Hair follicular keratinocyte (primary cell): ENCODE measurements at places on chromosomes 3 and 15. TPM values are rescaled to one million over a fixed set of nuclear protein-coding genes. Genes with fewer than 3 reads are reported as not detected.

Gene CHRM5
- total RNA-seq, result not detected in 2 replicates

Gene GOLGA8J
- total RNA-seq, result not detected in 2 replicates

Gene SLCO2A1
- total RNA-seq, result under 0.01 TPM in 2 replicates

Gene FRMD5
- 1.3 and 2.5 TPM in 2 replicates for total RNA-seq

Gene SOX14
- not detected in 2 replicates for total RNA-seq

Gene OR5H2
- not detected in 2 replicates for total RNA-seq

Gene CEMIP
- 0.39 and 1.1 TPM in 2 replicates for total RNA-seq

Gene ECE2
- total RNA-seq, result not detected in 2 replicates

Gene ADAMTS17
- 0.15 and 0.86 TPM in 2 replicates for total RNA-seq

Gene IL5RA
- not detected in 2 replicates for total RNA-seq
